ENCODE measurements at places on chromosomes 5 and 9. TPM values are rescaled to one million over a fixed set of nuclear protein-coding genes. Genes with fewer than 3 reads are reported as not detected.

SLC22A4 gene
- 1.6 TPM for total RNA-seq

ZFP2 gene
- 1.3 TPM for total RNA-seq

SH3PXD2B gene
- 16.8 TPM for total RNA-seq

ZFYVE16 gene
- 11.9 TPM for total RNA-seq

Data from airway epithelial cell (primary cell).